IMR-90 (cell line): ENCODE measurements at places on chromosomes 6 and 20. TPM values are rescaled to one million over a fixed set of nuclear protein-coding genes. Genes with fewer than 3 reads are reported as not detected.

Gene EPPIN
- total RNA-seq = not detected in 2 replicates

Gene TFAP2B
- not detected in 2 replicates for total RNA-seq

Gene COL10A1
- not detected in 2 replicates for total RNA-seq

Gene LIN28B
- total RNA-seq = not detected in 2 replicates

Gene ZBP1
- total RNA-seq = not detected in 2 replicates

Gene SIRPB1
- total RNA-seq = 0.56 and 0.90 TPM in 2 replicates

Gene EGFL8
- total RNA-seq = 0.18 and 0.28 TPM in 2 replicates

Gene RHAG
- not detected in 2 replicates for total RNA-seq

Gene WFDC10B
- not detected in 2 replicates for total RNA-seq

Gene RNF217
- total RNA-seq = 16.7 and 20.4 TPM in 2 replicates

Gene SLC17A5
- 27.2 and 37.5 TPM in 2 replicates for total RNA-seq
